ENCODE measurements at places on chromosomes 5 and 9. TPM values are rescaled to one million over a fixed set of nuclear protein-coding genes. Genes with fewer than 3 reads are reported as not detected.

- H3K36me3 ChIP-seq = no peaks in the 10 kb centered on the region
- H3K4me1 ChIP-seq = no peaks in the 10 kb centered on the region
- no peak overlapping the region for H3K27ac ChIP-seq
Measured at GRCh38 chr5:133121080-133121479, 69.3 kb downstream of the HSPA4 start.

DNA sequence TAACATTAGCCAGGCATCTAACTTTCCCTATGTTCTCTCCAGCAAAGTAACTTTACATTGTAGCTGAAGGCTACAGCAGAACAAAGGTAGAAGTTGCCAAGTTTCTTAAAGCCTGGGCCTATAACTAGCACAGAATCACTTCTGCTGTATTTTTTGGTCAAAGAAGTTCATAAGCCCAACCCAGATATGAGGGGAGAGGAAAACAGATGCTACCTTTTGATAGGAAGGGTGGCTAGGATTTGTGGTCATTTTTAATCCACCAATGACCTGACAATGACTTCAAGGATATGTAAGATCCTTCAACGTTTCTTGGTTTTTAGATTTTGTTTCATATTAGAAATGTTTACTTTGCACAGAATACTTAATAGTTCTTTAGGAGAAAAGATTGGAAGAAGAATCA lies 64.2 kb upstream of the RANBP3L start:
- no peaks in the 10 kb centered on the region for H3K27me3 ChIP-seq
- peaks cover 7% of the 10 kb centered on the region for H3K4me1 ChIP-seq
- no peak for DNase-seq
- no peak overlapping the region for H3K27ac ChIP-seq

DNA sequence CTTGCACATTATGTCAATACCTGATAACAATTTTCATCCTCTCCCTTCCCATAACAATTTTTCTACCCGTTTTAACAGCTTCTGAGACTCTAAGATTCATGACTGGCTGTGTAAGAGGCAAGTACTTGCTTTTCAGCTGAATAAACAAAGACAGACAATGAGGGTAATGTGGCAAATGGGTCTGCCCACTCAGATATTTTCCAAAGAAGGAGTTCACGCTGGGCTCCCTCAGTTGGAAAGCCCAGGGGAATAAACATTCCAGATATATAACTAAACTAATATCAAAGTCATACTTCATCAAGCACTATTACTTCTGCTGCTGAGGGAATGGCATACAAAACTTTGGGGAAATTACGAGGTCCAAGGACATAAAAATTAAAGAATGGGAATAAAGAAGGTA lies 24.4 kb downstream of the MEGF9 start:
- peaks cover 28% of the 10 kb centered on the region for H3K4me1 ChIP-seq
- H3K36me3 ChIP-seq = peaks cover 2% of the 10 kb centered on the region
- H3K27me3 ChIP-seq = no peaks in the 10 kb centered on the region
- DNase-seq = no peak
- no peak overlapping the region for H3K27ac ChIP-seq

DNA sequence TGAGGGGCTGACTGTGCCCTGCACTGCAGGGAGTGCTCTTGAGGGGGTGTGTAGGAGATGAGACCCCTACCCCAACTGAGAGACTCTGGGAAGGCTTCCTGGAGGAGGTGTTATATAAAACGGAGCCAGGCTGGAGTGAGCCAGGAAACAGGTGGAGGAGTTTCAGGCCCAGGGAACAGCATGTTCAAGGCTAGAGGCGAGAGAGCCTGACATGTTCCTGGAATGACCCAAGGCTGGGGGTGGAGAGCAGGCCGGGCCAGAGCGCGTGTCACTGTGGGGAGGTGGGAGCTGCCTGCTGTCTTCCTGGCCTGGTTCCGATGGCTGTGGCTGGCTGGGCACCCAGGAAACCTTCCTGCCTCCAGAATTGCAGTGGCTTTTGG lies 48.7 kb downstream of the RXRA start:
- DNase-seq = no peak
- no peaks in the 10 kb centered on the region for H3K36me3 ChIP-seq

DNA sequence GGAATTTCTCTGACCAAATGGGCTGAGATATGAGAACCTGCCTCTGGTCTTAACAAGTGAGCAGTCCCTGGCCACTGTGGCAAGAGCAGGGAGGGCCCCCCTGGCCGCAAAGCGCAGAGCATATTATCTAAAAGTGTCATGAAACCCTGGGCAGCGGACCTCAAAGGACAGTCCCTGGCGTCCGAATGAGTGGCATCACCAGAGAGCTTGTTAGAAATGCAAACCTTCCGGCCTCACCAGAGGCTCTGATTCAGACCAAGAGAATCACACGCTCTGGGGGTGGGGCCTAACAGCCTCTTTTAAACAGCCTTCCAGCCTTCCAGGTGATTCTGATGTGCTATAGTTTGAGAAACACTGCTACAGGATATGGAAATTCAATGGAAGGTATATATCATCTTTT lies 10.9 kb downstream of the PTPN3 start:
- no peak for DNase-seq
- no peak overlapping the region for H3K4me3 ChIP-seq
- H3K27me3 ChIP-seq = peaks cover 16% of the 10 kb centered on the region
- H3K4me1 ChIP-seq = no peaks in the 10 kb centered on the region
- no peak overlapping the region for H3K27ac ChIP-seq
- H3K36me3 ChIP-seq = no peaks in the 10 kb centered on the region

- H3K27me3 ChIP-seq = no peaks in the 10 kb centered on the region
- DNase-seq = no peak
- H3K36me3 ChIP-seq = no peaks in the 10 kb centered on the region
- H3K4me3 ChIP-seq = no peak overlapping the region
- H3K4me1 ChIP-seq = peaks cover 42% of the 10 kb centered on the region
Measured at GRCh38 chr5:103371046-103371607, 112.6 kb downstream of the MACIR start.

GRCh38 chr5:55407059-55407684 lies 99.4 kb downstream of the MTREX start:
- DNase-seq = no peak
- peaks cover 14% of the 10 kb centered on the region for H3K36me3 ChIP-seq
- no peak overlapping the region for H3K27ac ChIP-seq

- H3K4me3 ChIP-seq = no peak overlapping the region
- DNase-seq = no peak
- no peaks in the 10 kb centered on the region for H3K36me3 ChIP-seq
- H3K4me1 ChIP-seq = peaks cover 13% of the 10 kb centered on the region
Measured at GRCh38 chr9:115291841-115292240, 173.9 kb upstream of the TNC start.

Gene MLANA
- not detected for total RNA-seq

Gene TPRN
- total RNA-seq = 20.7 TPM

Gene PTGES
- 0.19 TPM for total RNA-seq

Gene CERCAM
- total RNA-seq = 19.6 TPM

Gene HRH2
- total RNA-seq = 1.2 TPM

Gene DRD1
- not detected for total RNA-seq

Gene COL15A1
- not detected for total RNA-seq

Gene TAF11L10
- not detected for total RNA-seq

Gene GLRA1
- not detected for total RNA-seq

All from progenitor cell of endocrine pancreas (in vitro differentiated cells).